Motor neuron (in vitro differentiated cells): ENCODE measurements at places on chromosomes 6 and 20. TPM values are rescaled to one million over a fixed set of nuclear protein-coding genes. Genes with fewer than 3 reads are reported as not detected.
A peak's percentile ranks its signal among the peaks of the same experiment; 100 is the strongest.

Gene GLP1R
- not detected in 2 replicates for total RNA-seq

Gene OSER1
- total RNA-seq: 36.4 and 38.8 TPM in 2 replicates

Gene GABRR1
- total RNA-seq: 0.11 TPM in 1 of 2 replicates, not detected in the other

Gene FNDC11
- 0.76 and 0.77 TPM in 2 replicates for total RNA-seq

Gene OR12D3
- not detected in 2 replicates for total RNA-seq

Gene GSTA1
- total RNA-seq: 0.38 TPM in 1 of 2 replicates, not detected in the other

Gene RBBP8NL
- 0.24 and 0.49 TPM in 2 replicates for total RNA-seq

Gene CAGE1
- total RNA-seq: 0.19 and 0.29 TPM in 2 replicates

Gene CCDC167
- total RNA-seq: 28.4 and 28.7 TPM in 2 replicates

Gene FARS2
- total RNA-seq: 19.7 and 22.0 TPM in 2 replicates

GRCh38 chr6:1107578-1107977 lies 204.3 kb upstream of the FOXQ1 start:
- no peak for ATAC-seq

GRCh38 chr6:38212579-38212978 lies 393.1 kb downstream of the ZFAND3 start:
- no peak for ATAC-seq

DNA sequence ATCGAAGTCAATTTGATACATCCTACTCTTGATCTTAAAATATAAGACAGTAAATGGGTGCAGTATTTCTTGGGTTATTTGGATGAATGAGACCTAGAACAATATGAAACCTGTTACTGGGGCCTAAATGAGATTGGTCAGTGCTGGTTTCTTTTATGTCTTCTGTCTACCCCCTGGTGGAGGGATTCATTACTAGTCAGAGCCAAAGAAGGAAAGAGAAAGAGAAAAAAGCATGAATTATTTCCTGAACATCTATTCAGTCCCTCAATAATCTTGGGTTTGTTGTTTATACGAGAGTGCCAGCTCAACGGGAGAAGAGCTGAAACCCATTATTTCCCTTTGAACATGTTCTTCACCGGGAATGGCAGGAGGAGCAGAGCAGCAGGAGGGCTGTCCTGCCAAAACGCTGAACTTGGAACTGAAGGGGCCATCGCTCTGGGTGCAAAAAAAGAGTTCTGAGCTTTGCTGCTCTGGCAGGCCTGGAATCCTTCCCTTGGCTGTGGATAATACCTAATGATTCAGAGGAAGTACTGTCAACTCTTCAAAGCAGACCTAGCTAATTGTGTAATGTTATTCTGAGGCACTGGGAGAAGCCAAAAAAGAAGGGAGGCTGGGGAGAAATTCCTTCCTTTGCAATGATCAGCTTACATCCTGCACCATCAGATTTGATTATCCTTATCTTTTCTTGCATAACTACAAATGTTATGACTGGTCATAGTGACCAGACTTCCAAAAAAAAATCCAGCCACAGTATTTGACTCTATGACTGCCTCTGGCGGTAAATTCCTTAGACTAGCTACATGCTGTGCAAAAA lies 72.0 kb downstream of the BLOC1S5 start:
- peak; percentile 78 for ATAC-seq

- ATAC-seq: peak; percentile 73
These were observed at the start of gene FOXC1 for GRCh38 chr6:1609648-1610496. FOXC1 (plus strand) TSS chr6:1609915; CDS start chr6:1610446, 531 bp downstream.

DNA sequence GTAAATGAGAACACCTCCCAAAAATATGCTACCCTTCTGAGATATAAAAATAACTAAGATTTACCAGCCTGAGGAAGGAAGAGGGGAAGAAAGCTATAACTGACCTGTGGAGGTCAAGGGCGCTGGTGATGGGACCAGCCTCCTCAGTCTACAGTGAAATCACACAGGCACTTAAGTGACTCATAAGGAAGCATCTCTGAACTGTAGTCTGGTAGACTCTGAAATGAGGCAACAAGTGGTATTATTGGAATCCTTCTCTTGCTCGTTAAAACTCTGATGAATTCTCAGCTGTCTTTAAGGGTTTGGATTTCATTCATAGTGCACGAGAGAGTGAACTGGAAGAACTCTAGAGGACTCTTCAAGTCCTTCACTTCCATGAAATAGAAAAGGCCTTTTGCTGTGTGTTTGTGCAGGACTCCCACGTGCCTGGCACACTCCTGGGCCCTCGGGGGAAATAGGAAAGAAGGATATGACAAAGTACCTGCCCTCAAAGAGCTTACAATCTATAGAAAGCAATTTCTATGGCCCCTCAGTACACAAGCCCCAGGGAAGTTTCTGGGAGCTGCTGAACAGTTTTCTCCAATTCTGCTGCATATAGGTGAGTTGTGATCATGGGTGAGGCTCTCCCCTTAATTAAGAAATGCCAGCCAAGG lies 231.8 kb upstream of the RREB1 start:
- ATAC-seq: peak; percentile 45

DNA sequence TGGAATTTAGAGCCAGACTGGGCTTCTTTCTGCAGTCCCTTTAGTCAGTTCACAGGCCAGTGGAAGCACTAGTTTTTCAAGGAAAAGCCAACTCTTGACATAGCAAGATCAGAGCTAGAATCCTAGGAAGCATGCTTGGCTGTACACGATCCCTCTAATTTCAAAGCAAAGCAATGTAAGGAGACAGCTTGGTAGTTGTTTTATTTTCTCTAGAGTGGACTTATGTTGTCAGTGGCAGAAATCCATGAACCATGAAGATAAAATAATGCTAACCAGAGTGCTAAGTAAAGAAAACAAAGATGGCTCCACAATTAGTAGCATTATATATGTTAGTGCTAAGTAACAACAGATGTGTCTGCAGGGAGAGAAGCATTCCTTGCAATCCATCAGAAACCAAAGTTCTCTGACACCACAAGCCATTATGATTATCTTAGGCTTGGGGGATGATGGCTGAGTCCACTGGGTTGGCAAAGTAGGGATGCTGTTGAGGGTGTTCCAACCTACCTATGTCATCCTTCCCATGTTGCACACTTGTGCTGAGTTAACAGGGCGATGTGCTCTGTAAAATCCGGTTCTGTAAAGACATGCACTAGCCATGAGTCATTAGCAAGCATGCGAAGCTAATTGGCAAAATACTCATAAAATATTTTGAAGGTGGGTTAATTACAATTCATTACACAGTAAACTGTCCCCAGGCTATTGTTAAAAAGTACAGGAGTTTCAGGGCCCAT lies 115.2 kb downstream of the BMP2 start:
- peak; percentile 24 for ATAC-seq

- ATAC-seq: no peak
These were observed 5.2 kb downstream of the RNF217 start for GRCh38 chr6:124967444-124967843.

GRCh38 chr6:148701375-148701774 lies 45.5 kb upstream of the UST start:
- ATAC-seq: no peak

DNA sequence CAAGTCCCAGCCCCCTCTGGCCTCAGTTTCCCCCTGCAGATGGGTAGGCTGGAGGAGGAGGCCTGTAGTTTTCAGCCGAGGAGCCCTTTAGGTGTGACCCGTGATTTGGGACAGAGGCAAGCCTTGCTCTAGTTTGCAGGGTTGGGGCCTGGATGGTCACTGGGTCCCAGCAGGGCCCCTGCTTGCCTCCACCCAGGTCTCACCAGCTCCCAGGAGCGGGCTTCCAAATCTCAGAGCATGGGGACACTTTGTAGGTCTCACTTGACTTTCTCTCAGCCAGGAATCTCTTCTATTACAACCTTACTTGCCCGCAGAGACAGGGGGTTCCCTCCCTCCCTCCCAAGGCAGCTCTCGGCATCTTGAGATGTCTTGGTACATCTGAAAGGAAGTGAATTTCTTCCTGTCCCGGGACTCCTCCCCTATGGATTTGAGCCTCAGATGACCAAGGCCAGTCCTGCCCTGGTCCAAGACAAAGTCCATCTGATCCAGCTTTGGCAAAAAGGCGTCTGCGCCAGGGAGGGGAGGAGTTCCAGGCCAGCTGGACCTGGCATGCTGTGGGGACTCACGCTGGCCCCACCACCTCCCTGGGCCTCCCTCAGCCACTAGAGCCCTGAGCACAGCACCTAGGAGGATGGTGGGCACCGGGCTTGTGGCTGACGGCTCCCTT lies 47.4 kb downstream of the SRC start:
- ATAC-seq: no peak

GRCh38 chr6:110573136-110573535 lies 96.7 kb upstream of the SLC22A16 start:
- no peak for ATAC-seq

GRCh38 chr20:20331817-20332216 lies 36.1 kb upstream of the INSM1 start:
- ATAC-seq: no peak

DNA sequence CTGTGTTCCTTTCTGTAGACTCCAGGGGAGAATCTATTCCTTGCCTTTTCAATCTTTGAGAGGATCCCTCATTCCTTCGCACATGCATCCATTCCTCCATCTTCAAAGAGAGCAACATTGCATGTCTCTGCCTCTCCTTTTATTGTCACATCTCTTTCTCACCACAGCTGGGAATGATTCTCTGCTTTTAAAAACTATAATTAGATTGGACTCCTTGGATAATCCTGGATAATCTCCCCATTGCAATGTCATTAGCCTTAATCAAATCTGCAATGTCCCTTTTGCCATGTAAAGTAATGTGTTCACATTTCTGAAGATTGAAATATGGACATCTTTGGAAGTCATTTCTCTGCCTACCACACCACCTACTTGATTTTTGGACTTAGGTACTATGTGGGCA lies 750.1 kb downstream of the COL12A1 start:
- ATAC-seq: no peak

DNA sequence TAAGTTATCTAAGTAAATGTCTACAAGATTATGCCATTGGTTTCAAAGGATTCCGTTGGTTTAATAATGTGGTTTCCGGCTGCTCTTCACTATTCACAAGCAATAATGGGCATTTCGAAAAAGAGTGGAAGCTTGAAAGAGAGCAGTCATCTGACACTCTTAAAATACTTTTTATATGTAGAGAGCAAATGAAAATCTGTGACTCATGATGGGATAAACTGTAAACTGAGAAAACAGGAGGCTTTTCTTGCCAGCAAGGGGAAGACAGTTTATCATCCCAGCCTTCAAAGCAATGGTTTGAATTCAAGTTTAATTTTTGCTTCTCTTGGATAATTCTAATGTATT lies 145.7 kb downstream of the KHDC1L start:
- no peak for ATAC-seq

GRCh38 chr6:56246881-56247653 lies at the start of gene COL21A1:
COL21A1 (minus strand) TSS chr6:56247580; CDS start chr6:56182618, 64,962 bp downstream.
- peak; percentile 98 for ATAC-seq

DNA sequence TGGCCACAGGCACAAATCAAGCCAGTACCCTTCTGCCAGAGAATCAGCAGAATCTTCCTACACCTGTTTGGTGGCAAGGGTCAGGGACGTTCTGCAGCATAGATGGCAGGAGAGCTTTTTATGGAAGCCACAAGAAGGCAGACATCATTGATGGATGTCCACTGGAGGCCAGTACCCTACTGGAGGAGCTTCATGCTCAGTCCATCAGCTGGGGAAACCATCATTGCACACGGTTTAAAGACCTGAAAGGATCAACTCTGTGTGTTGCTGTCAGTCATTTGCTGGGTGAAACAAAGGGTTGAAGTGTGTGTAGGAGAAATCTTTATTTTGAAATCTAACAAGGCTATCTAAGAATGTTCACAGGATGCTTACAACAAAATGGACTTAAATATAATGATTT lies 158.9 kb upstream of the SASH1 start:
- no peak for ATAC-seq

DNA sequence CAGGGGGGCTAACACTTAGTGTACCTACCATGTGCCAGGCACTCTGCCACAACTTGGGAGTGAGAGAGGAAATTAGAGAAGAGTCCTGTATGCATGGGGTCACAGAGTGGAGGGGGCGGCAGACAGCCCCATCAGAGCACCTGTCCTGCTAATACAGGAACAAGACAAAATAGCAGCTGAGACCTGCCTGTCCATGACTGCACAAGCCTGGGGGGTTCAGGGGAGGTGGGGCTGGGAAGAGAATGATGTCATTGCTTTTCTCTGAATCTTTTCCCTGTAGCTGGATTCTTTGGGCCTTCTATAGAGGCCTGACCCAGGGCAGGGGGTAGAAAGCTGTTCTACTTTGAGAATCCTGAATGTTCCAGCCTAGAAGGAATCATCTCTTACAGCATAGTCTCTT lies 37.4 kb downstream of the FOXP4 start:
- ATAC-seq: no peak
